ENCODE measurements at places on chromosomes 4 and X. TPM values are rescaled to one million over a fixed set of nuclear protein-coding genes. Genes with fewer than 3 reads are reported as not detected.
A peak's percentile ranks its signal among the peaks of the same experiment; 100 is the strongest.

- peak; percentile 48 for DNase-seq
Observed at GRCh38 chrX:23554304-23554703, 113.0 kb upstream of the PRDX4 start.

DNA sequence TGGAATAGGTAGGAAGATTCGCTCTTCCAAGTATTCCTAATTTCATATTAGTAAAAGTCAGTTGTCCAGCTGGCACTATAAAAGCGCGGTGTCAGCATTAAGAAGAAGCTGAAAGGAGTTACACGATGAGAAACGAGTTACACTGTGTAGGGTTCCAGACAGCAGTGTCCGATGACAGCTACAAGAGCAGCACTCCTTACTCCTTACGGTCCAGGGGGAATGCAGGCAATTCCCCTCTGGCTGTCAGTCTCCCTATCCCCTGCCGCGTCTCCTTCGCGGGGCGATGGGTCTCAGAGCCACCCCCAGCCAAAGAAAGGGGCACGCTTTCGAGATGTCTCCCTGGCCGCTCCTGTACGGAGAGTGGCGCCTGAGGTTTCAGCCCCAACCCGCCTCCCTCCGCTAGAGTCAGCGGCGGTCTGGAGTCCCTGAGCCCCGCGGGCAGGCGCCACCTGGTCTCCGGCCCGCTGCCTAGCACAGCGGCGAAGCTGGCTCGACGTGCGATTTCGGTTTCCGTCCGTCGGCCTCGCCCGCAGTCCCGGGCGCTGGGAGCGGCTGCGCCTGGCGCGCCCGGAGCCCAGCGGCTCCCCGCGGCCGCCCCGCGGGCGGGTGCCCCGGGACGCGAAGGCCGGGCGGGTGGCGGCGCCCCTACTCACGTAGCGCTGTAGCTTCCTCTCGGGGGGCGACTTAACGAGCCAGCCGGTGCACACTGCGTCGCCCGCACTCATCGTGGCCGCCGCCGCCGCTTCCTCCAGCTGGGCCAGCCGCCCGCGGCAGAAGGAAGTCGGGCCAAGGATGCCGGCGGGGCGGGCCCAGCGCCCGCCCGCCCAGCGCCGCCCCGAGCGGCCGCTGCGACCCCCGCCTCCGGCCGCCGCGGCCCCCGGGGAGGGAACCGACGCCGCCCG is at the start of gene GAB3:
Gene GAB3 (minus strand): TSS at position 777 of the 902 bp plus-strand sequence. CDS start 52 bp downstream, at position 725.
- DNase-seq, result no peak

GRCh38 chr4:145656156-145656555 is 23.8 kb upstream of the C4orf51 start:
- DNase-seq, result no peak

Gene RAB39B
- 1.6 TPM for total RNA-seq

Gene TMEM150C
- total RNA-seq, result 6.3 TPM

Gene CLDN22
- total RNA-seq, result not detected
